Hindlimb muscle (tissue), 1 donor: ENCODE measurements at places on chromosomes 5 and 9.

DNA sequence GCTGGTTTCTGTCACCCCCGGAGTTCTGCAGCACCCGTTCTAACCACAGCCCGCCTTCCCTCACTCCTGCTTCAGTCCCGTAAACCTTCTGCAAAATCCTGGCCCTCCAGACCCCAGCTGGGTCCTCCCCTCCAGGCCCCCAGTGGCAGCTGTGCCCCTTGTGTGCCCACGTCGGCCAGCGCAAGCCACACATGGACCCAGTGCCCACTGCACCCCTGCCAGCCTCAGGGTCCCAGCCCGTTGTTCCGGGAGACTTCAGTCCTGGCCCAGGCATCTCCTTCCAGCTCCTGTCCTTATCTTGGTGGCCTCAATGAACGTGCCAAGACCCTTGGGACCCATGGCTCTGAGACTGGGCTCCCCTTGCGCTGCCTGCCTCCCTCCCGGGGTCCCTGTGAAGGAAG, 43.2 kb downstream of the EXD3 start:
- DNase-seq: no peak

- DNase-seq: peak; percentile 10
Observed at GRCh38 chr5:79416499-79416898, 97.4 kb downstream of the HOMER1 start.

DNA sequence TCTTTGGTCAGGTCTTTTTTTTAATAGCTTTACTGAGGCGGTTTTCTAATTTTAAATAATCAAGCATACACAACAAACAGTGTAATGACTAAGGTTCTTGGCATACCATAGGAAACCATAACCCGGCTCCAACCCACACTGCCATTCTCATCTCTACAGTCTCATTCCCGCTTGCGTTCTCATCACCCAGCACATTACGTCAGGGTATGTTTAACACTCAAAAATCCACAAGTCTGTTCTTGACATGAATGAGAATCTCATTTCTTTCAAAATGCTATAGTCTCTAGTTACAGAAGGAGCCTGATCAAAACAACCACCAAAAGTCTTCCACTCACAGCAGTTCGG, 505 bp downstream of the C5orf34 start:
- DNase-seq: no peak

DNA sequence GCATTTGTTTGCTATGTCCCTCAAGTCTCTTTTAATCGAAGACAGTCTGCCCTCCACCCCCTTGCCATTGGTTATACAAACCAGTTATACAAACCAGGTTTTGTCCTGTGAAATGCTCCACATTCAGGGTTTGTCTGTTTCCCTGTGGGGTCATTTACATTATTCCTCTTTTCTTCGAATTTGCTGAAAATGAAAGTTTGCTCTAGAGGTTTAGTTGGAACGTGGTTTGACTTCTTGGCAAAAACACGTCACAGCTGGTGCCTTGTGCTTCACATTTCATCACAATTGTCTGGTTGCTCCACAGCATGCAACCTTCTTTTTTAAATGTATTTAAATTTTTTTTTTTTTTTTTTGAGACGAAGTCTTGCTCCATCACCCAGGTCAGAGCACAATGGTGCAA, 4.2 kb upstream of the HAVCR2 start:
- DNase-seq: peak; percentile 46

- peak; percentile 8 for DNase-seq
Observed at GRCh38 chr9:85743275-85744128, 1.7 kb upstream of the AGTPBP1 start.
